Stromal cell of bone marrow (primary cell): ENCODE measurements at places on chromosomes 5 and 9.

GRCh38 chr9:100505564-100506159, 32.7 kb downstream of the TMEFF1 start:
- DNase-seq = peak; percentile 22

DNA sequence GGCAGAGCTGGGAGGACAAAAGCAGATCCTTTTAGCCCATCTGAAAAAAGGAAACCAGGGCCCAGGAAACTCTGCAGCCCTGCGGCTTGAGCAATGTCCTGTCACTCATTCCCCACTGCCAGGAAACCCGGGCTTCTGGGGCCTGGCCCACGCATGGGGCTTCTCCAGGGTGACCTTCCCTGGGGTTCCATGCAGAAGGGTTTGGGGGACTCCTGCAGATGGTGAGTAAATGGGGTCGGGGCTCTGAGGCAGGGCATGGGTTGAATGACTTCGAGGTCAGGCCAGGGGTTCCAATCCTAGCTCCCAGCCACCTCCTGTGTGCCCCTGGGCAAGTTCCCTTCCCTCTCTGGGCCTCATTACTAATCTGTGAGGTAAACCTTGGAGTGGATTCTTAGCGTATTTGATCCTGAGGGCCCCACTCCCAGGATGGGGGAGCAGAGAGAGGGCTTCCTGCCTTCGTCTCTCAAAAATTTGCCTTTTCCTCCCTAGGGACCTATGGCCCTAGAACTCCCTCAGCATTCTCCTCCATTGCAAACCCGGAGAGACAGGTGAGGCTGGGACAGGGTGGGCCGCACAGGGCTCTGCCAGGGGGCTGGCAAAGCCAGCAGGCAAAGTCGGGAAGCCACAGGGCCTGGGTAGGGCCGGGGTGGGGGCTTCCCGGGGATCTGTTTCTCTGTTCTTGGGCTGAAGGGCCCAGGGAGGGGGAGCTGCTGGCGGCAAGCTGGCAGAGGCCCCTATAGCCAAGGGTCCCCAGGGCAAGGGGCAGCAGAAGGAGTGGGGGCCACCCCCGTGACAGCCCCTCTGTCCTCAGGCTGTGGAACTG, 25.8 kb downstream of the ADGRD2 start:
- DNase-seq = no peak

DNA sequence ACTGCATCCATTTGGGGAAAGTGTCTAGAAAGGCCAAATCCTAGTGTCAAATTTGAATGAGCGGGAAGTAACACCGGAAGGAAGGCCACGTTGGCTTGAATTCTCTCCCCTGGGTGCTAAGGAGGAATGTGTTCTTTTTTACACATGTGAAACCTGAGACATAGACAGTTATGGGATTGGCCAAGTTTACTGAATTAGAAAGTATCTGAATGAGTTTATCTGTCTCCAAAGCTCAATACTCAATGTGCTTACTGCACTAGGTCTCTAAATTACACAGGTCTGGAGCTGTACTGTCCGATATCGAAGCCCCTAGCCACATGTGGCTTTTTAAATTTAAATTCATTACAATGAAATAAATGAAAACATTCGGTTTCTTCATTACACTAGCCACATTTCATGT, 6.0 kb downstream of the DMRT1 start:
- no peak for DNase-seq

- DNase-seq = peak; percentile 18
Measured at GRCh38 chr9:38339496-38339895, 53.0 kb upstream of the ALDH1B1 start.

- DNase-seq = no peak
Measured at GRCh38 chr9:99056886-99057664, 47.8 kb upstream of the TGFBR1 start.
